ENCODE measurements at places on chromosomes 2 and 18. TPM values are rescaled to one million over a fixed set of nuclear protein-coding genes. Genes with fewer than 3 reads are reported as not detected.

DNA sequence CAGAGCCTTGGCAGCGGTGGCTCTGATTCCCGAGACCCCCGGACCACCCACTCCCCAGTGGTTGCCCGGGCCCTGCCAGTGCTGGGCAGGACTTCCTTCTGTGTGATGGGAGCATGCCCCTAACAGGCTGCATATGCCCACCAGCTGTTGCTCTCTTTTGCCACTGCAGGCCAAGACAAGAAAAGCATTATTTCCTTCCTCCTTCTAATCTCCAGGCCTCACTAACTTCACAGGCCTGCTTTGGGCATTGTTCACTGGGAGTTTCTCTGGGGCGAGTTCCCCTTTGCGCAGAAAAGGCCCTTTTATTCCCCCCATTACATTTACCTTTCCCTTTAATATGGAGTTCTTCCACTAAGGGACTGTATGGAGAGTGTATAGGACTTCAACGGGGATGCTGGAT lies 249.1 kb upstream of the SIX2 start:
- DNase-seq: no peak

DNA sequence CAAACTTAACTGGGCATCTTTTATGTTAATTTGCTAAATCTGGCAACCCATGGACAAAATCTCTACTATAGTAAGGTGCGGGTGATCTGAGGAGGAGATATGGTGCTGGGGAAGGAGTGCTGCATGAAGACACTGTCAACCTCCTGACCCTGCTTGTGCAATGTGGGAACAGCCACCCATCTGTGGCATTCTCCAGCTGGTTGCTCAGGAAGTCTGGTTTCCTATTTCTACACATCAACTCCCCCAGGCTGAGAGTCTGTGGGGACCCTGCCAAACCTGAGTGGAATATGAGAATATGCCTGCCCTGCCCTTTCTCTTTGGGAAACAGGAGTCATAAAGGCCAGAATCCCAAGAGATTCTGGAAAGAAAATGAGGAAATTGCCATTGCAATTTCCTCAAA lies 60.1 kb upstream of the PAX3 start:
- no peak for DNase-seq

- no peak for DNase-seq
These were observed 207.9 kb upstream of the NT5C1B start for GRCh38 chr2:18797133-18797845.

- DNase-seq: no peak
These were observed 155.3 kb downstream of the MSH2 start for GRCh38 chr2:47558116-47558767.

- no peak for DNase-seq
These were observed 12.1 kb downstream of the ACTR3 start for GRCh38 chr2:113901943-113902342.

DNA sequence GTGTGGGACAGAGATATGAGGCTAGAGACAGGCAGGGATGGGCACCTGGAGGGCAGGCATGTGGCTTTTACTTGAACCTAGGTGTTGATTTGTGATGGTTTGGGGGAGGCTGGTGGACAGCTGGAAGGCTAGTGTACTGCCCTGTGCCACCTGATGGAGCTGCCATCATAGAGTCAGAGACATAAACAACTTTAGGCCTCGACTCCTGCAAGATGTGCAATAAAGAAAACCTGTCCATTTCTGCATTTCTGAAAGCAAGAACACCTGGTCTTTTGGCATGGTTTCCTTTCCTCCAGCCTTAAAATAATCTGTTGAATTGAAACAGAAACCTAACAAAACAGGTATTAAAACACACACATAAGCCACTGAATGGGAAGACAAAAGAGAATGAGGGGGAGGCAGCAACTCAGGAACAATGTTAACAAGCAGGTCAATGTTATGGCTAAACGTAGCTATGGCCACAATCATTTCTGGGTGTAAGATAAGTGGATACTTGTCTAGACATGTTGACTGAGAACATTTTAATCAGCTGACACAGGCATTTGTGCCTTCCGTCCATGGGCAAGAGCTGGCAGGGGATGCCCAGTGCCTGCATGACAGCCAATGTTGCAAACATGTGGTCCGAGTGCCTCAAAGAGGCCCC lies 87.8 kb downstream of the KCTD1 start:
- no peak for DNase-seq

DNA sequence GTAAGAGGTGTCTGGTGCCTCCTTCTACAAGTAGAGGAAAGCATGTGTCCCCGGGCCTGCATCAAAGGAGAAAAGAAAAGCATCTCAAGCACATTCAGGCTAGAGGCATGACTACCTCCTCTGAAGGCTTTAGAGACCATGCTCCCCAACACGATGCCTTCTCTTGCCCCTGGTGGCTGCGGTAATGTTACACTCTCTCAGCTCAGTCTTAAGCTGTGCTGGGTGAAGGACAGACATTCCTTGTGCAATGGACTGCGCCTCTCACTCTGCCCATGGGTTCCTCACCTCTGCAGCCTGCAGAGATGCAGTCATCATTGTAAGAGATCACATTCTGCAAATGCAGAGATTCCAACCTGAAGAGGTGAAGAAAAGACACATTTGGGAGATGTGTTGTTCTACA lies 148.2 kb upstream of the HNRNPA3 start:
- no peak for DNase-seq

The C2orf42 gene
- total RNA-seq: 26.5 TPM

The CCDC141 gene
- total RNA-seq: 1.2 TPM

The UGT1A5 gene
- total RNA-seq: not detected

The CRYGA gene
- not detected for total RNA-seq

The CD8B2 gene
- total RNA-seq: under 0.01 TPM

The BBS5 gene
- total RNA-seq: 12.6 TPM

Measured in frontal cortex (tissue), 4 donors.